ENCODE measurements at places on chromosomes 12 and 14.

DNA sequence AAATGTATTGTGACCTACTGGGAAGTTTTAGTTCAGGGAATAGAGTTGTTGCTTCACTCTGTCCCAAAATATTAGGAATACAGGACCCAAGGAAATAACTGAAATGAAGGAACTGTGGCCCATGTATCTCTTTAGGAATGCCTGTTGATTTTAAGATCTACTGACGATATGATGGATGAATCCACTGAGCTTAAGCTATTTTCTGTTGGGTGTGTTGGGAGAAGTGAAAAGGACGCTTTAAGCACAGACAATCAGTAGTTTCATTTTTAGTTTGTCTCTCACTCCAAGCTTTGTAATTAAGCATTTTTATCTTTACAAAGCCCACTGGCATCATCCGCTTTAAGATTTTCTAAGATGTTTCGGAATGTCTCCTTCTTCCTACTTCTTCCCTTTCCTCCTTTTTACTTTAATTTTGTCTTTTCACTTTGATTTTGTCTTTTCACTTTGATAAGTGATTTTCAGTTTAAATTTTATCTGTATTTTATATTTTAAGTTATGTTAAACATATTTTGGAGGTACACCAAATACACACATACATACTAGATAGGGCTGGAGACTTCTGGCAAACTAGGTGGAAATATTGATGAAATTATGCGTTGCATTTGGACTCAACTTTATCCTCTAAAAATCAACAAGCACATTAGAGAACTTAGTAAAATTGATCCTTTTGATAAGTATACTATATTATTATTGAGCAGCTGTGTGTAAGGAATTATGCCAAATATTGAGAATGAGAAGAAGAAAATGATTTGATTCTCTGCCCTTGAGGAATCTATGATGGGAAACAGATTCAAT, 52.3 kb upstream of the USP44 start:
- DNase-seq = no peak

- DNase-seq = no peak
These were observed 473.2 kb downstream of the CCER1 start for GRCh38 chr12:90481748-90482147.

- no peak for DNase-seq
These were observed 207.9 kb downstream of the SLC16A7 start for GRCh38 chr12:59803735-59804134.

DNA sequence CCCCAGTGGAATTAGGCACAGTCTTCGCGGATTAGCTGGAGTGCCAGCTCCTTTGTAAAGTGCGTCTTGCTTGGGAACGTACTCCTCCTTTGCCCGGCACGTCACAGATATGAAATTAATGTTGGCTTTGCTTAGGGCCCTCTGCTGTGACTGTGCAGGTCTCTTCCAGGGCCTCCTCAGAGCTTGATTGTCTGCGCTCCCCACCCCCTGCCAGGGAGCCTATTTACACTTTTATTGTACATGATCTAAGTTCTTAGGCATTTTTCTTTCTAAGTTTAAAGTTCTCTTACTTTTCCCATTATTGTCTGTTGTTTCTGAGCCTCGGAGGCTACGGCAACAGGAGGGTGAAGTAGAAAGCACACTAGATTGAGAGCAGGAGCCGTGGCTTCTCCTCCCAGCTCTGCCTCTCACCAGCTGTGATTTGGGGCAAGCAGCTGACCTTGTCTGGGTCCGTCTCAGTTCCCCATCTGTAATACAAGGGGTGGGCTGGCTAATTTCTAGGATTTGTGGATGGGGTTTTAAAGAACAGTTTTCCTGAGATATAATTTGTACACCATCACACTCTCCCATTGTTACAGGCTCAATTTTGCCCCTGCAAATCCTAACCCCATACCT, 81.8 kb downstream of the TSPAN9 start:
- DNase-seq = no peak

DNA sequence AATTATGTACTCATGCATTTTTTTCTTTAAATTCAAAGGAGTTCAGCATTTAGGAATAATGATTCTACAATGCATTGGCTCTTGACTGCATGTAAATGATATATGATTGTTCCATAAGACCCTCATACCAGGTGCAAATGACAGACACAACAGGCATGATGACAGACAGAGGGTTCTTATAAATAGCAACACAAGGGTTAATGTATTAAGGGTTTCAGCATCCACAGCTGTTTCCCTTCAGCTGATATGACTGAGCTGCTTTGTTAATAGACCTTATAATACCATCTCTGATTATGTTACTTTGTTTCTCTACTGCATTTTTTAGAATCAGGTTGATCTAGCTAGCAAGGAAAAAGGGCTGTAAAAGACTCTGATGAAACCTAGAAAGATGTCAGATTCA, 90.8 kb upstream of the TMTC2 start:
- no peak for DNase-seq

- DNase-seq = no peak
These were observed 83.3 kb upstream of the KCNH3 start for GRCh38 chr12:49455501-49455900.

- DNase-seq = no peak
These were observed 99.9 kb downstream of the BEGAIN start for GRCh38 chr14:100487304-100487703.

GRCh38 chr12:48889679-48890078, 24.0 kb upstream of the RND1 start:
- no peak for DNase-seq

- DNase-seq = no peak
These were observed 95.7 kb downstream of the SAMD4A start for GRCh38 chr14:54662491-54663133.

DNA sequence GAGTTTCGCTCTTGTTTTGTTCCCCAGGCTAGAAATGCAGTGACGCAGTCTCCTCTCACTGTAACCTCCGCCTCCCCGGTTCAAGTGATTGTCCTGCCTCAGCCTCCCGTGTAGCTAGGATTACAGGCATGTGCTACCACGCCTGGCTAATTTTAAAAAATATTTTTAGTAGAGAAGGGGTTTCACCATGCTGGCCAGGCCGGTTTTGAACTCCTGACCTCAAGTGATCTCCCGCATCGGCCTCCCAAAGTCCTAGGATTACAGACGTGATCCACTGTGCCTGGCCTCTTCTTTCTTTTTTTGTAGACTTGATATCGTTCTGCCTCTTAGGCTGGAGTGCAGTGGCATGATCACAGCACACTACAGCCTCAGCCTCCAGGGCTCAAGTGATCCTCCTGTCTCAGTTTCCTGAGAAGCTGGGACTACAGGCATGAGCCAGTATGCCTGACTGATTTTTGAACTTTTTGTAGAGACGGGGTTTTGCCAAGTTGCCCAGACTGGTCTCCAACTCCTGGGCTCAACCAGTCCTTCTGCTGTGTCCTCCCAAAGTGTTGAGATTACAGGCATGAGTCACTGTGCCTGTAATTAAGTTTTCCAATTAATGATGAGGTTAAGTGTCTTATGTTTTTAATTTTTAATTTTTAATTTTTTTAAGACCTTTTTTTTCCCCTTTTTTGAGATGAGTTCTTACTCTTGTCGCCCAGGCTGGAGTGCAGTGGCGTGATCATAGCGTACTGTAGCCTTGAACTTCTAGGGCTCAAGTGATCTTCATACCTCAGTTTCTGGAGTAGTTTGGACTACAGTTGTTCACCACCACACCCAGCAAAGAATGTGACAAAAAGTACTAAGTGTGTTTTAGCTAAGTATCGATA, 10.2 kb downstream of the RCOR1 start:
- no peak for DNase-seq

DNA sequence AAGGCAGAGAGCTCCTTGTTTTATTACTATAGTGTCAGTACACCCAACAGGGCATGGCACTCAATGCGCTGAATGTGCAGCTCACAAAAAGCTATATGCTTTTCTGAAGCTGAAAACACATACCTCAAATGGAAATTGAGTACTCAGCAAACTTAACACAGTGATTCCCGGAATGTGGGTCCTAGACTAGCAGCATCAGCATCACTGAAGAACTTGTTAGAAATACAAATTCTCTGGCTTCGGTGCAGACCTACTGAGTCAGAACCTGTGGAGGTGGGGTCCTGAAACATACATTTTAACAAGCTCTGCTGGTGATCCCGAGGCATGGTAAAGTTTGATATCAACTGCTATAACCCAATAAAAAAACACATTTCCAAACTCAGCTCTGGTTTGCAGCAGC, 14.9 kb downstream of the RERG start:
- DNase-seq = no peak

DNA sequence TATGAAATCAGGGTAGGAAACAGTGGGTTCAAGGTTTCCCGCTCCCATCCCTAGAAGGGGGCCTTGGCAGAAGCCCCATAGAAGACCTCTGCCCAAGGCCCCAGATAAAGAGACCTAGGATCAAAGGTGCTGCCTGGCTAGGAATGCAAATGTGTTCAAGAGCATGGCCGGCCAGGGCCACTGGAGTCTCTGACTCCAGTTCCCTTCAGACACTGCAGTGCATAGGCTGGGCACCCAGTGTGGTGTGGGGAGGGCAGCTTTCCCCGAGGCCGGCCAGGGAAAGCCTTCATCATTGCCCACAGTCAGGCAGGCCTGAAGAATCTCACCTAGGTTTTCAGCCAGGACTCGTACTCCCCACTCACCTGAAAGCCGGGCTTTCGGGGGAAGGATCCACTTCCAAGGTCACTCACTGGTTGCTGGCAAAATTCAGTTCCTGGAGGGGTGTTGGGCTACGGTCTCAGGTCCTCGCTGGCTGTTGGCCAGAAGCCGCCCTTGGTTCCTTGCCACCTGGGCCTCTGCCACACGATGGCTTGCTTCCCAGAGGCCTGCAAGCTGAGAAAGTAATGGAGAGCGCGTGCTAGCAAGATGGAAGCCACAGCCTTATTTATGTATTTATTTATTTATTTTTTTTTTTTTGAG, 9.7 kb upstream of the PEBP1 start:
- DNase-seq = no peak

DNA sequence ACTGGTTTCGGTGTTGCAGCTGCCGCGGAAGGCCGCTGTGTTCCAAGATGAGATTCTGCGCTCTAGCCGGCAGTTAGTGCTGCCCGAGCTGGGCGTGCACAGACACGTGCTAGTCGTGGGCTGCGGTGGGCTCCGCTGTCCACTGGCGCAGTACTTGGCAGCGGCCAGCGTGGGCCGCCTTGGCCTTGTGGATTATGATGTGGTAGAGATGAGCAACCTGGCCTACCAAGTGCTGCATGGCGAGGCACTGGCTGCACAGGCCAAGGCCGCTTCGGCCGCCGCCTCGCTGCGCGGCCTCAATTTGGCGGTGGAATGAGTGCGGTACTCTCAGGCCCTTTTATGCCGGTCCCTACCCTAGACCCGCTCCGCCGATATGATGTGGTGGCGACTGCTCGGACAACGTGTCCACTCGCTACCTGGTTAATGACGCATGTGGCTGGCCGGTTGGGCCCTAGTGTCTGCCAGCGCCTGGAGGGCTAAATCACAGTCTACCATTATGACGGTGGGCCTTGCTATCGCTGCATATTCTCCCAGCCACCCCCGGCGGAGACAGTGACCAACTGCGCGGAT, 102.2 kb downstream of the SNAPC1 start:
- DNase-seq = no peak

GRCh38 chr12:32270818-32271710, 128.3 kb upstream of the FGD4 start:
- DNase-seq = no peak

- DNase-seq = no peak
These were observed 205.2 kb downstream of the KLHL28 start for GRCh38 chr14:44756554-44756953.

DNA sequence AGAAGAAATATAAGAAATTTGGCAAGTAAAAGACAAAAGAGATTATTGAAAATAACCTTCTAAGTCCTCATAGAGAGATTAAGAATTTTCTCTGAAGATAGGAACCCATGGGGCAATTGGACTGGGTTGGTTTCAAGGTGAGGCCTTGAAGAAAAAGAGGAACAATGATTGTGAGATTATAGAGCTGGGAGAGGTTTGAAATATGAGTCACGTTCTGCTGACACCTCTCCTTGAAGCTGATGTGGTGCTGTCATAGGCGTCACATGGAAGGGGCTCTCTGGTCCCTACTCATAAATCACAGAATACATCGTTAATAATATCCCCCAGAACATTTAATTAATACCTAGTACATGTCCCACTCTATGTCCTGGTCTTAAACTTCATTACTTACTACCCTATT, 227.6 kb upstream of the PDE3A start:
- no peak for DNase-seq

- no peak for DNase-seq
These were observed 309.1 kb upstream of the NAV3 start for GRCh38 chr12:77521508-77522115.

DNA sequence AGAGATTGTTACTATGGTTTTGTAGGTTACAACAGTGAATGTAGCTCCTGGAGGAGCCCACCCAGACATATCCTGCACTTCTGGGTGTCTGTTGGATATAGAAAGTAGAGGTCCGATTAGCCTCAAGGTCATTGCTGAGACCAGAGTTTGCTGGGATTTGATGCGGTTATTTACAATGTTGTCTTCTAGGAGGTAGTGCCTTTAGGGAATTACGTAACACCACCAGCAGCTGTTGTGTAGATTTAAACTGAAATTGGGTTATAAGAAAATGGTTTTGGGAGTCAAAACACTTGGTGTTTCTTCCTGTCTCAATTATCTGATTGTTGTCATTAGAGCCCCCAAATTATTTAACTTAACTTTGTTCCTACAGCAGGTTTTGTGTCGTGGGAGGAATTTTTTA, 225.3 kb upstream of the PELI2 start:
- DNase-seq = no peak

DNA sequence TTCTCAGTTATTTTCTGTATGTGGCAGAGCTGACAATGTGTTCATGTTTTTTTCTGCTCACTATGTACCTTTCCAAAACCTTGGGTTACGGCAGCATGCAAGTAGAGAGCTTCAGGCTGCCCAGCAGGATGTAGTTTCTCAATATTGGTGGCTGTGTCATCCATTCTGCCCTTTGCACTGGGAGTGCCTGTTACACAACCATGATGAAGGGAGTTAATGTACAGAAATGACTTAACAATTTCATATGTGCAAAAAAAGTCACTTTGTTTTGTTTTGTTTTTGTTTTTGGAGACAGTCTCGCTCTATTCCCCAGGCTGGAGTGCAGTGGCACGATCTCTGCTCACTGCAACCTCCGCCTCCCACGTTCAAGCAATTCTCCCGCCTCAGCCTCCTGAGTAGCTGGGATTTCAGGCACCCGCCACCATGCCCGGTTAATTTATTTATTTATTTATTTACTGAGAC, 6.1 kb upstream of the CNIH1 start:
- DNase-seq = no peak

DNA sequence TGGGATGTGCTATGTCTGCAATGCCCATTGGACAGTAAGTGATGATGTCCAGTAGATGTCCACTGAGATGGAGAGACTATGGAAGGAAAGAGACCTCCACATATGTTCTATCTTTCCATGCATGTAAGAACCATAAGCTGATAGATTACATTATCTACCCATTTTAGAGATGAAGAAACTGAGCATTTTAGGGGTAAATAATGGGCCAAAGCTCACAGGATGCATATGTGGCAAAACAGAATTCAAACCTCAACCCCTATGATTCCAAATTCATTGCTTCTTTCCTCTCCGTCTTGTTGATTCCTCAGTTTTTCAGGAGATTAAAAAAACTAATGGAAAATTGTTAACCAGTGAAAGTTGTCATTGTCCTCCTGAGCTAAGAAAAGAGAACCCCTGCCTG, 200.7 kb upstream of the PWP1 start:
- no peak for DNase-seq

GRCh38 chr14:61523751-61524150, 171.6 kb upstream of the HIF1A start:
- DNase-seq = no peak

GRCh38 chr12:124550123-124551089, 17.0 kb downstream of the NCOR2 start:
- no peak for DNase-seq

All from activated gamma-delta T cell (primary cell).